Thyroid gland (tissue), 4 donors: ENCODE measurements at places on chromosomes 13 and 19. TPM values are rescaled to one million over a fixed set of nuclear protein-coding genes. Genes with fewer than 3 reads are reported as not detected.

GRCh38 chr19:45474606-45475521 lies 7.1 kb downstream of the FOSB start:
- H3K4me3 ChIP-seq = no peak overlapping the region
- H3K4me1 ChIP-seq = peaks cover 37% of the 10 kb centered on the region
- no peaks in the 10 kb centered on the region for H3K27me3 ChIP-seq
- H3K27ac ChIP-seq = no peak overlapping the region
- H3K36me3 ChIP-seq = no peaks in the 10 kb centered on the region

DNA sequence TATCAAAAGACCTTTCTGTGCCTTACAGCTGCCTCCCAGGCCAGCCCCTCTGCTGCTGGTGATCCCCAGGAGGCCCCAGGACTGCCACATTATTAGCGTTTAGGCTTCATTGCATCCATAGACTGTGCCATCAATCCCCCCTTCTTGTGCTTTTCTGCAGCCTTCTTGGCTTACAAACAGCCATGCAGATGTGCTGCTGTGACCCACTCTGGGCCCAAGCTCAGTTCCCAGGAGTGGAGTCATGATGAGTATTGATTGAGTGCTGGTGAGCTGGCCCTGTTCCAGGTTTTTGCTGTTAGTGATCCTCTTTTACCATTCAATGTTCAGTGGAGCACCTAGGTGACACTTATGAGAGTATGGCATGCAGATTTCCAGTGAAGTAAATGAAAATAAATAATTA lies 59.9 kb upstream of the SLAIN1 start:
- no peak for DNase-seq
- no peak overlapping the region for H3K4me3 ChIP-seq
- H3K27ac ChIP-seq = no peak overlapping the region
- no peaks in the 10 kb centered on the region for H3K4me1 ChIP-seq

GRCh38 chr19:48405850-48406249 lies 12.4 kb downstream of the GRIN2D start:
- no peaks in the 10 kb centered on the region for H3K36me3 ChIP-seq
- no peak overlapping the region for H3K4me3 ChIP-seq
- DNase-seq = no peak
- no peaks in the 10 kb centered on the region for H3K27me3 ChIP-seq

GRCh38 chr13:30934381-30934780 lies 1.9 kb downstream of the TEX26 start:
- no peak for DNase-seq
- H3K4me3 ChIP-seq = no peak overlapping the region
- H3K36me3 ChIP-seq = no peaks in the 10 kb centered on the region
- no peaks in the 10 kb centered on the region for H3K27me3 ChIP-seq

The NR1H2 gene
- 114 TPM for total RNA-seq

The PLIN5 gene
- 6.9 TPM for total RNA-seq

DNA sequence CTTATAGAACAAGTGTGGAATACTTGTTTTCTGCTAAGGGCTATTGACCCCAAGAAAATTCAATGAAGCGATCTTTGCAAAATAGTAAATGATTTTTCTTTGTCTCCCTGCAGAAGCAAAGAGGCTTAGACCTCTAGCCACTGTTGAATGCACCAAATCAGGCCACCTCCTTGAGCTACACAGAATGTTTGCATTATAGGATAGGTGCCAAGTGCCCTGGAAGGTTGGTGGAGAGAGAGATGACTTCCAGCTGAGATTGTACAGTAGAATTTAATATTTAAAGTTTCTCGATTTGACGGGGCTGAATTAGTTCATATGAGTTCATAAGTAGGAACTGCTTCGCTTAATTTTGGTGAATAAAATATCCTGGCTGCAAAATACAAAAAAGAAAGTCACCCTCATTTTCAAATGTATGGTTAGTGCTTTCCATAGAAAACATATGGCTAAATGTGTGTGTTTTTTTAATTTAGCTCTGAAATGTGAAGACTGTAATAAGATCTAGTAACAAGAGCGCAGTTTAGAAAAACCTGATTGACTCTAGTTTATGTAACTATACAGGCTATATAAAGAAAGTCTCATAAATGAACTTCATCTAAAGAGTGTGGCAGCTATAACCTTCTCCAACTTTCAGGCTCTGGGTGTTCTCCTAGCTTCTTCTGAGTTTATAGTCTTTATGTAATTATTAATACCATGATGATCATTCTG lies 41.6 kb downstream of the LRCH1 start:
- H3K27me3 ChIP-seq = no peaks in the 10 kb centered on the region
- H3K4me1 ChIP-seq = peaks cover 17% of the 10 kb centered on the region
- peak overlapping the region; percentile 31 for H3K27ac ChIP-seq
- DNase-seq = no peak
